ENCODE measurements at places on chromosomes 7 and 10.

DNA sequence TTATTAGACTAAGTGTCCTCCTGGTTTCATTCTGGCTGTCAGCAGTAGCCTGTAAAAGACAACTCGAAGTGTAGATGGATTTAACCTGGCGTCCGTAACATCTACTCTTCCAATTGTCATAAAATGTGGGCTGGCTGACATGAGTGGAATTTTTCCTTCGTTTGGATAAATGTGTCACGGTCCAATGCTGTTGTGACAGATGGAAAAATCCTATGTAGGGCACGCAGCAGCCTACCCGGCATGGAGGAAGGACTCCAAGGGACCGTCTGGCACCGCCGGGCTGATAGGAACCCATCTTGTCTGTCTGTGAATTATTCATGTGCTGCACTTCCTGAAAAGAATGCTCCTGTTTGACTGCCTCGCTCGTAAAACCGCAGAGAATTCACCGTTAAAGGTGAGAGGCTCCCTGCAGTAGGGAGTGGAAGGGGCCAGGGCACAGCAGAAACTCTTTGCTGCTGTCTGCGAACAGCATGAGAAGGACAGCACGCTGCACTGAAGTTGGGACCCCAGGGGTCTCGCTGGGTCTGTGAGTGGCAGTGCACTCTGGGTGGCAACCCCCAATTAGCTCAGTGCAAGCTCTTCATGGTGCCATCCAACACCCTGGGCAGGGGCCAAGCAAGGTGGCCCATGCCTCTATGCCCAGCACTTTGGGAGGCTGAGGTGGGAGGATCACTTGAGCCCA is 1.6 kb upstream of the ORAI2 start:
- no peak for DNase-seq

DNA sequence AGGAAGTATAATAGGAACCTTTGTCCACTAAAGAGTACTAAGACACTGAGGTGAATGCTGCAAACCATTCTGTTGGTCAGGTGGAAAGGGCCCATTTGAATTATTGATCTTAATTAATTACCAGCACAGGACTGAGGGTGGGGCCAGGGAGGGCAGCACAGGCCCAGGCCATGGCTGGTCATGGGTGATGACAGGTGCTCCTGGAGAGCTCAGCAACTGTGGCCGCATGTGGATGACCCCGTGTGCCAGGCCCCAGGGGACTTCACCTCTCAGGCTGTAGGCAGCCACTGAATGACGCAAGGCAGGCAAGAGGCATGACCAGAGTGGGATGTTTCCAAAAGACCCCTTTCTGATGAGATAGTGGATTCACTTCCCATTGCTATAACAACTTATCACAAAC is 54.2 kb downstream of the HECW1 start:
- no peak for DNase-seq

DNA sequence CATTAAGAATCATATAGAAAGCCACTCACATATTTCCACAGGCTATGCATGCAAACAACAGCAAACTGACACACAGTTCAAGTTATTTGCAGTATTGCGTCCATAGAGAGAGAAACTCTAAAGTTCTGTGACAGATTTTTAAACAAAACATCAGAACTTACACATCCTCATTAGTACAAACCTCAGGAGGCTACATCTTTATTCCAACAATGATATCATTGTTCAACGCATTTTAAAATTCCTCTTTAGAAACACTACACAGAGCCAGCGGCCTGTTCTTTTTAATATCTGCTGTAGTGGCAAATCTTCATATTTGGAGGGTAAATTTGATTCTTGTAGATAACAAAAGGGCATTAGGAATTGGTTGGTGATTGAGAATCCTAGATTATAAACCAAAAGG is 55.9 kb upstream of the NFE2L3 start:
- no peak for DNase-seq

- DNase-seq: no peak
Measured at GRCh38 chr7:130154131-130154500, 51.1 kb downstream of the TMEM209 start.

DNA sequence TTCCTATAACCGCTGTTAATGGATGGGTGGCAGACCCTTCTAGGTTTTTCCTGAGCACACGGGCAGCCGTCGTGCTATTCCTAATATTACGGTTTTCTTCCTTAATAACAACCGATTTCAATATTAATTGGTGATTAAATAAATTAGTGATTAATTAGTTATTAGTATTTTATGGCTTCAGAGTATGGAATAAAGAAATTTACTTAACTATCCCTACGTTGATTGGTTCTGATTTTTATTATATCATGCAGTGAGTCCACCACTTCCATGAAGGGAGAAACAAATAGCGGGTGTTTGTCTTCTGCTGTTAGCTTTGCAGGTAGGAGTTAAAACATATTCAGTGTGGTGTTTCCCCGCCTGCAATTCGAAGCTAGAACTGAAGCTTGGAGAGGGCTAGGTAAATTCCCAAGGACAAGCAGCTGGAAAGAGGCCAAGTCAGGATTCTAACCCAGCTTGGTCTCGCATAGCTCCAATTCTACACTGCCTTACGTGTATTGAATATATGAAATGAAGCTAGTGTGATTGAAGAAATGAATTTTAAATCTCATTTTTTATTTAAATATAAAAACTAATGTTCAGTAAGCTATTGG is 928 bp upstream of the CSTF2T start:
- no peak for DNase-seq

DNA sequence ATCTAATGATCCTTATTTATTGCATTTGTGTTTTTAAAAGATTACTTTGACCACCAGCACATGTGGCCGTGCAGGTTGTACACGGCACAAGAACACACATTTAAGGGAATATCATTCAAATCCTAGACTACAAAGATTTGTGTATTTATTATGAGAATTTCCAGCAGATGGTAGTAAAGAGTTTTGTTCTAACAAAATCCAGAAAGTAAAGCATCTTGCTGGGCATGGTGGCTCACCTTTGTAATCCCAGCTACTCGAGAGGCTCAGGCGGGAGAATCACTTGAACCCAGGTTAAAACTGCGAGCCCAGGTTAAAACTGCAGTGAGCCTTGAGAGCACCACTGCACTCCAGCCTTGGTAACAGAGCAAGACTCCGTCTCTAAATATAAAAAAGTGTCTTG is 31.5 kb downstream of the MACROH2A2 start:
- DNase-seq: no peak

DNA sequence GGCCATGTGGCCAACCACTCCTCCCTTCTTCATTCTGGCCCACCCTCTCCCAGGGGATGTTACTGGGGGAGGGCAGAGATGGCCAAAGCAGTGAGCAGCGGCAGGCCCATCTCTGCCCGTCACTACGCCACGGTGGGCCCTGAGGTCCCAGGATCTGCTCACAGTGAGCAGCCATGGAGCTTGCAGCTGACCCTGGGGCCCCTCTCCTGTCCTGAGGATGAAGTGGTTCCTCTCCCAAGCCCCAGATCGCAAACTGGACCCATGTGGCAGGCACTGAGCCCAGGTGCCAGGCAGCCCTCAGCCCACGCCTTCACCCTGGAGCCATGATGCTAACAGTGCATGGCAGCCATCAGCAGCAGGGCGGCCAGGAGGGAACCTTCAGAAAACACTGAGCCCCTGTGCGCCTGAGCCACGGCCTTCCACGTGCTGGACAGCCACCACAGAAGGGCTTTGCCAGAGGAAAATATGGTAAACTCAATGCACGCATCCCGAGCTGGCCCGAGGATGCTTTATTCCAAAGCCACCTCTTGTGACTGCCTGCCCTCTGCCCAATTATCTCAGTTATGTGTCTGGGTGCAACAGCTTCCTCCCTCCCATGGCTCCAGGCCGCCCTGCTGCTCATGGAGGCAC is 485.7 kb downstream of the PTPRN2 start:
- no peak for DNase-seq

DNA sequence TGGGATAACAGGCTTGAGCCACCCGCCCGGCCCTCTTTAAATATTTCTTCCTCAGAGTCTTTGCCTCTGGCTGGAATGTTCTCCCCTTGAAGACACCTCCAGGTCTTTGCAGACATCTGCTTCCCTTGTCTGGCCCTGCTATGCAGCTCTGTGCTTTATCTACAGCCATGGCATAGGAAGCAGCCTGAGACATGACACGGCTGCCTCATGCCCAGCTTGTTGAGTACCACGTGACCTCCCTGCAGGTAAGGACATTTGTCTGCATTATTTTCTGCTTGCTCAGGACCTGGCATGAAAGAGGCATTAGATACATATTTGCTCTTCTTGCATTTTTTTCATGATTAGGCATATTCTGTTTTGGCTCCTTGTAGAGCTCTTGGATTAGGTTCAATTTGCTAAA is 113.8 kb upstream of the KLF6 start:
- DNase-seq: no peak

- DNase-seq: no peak
Measured at GRCh38 chr10:94240901-94241300, 121.8 kb downstream of the NOC3L start.

- no peak for DNase-seq
Measured at GRCh38 chr10:102310361-102311024, 65.2 kb downstream of the GBF1 start.

Measured in stimulated activated CD4-positive, alpha-beta T cell treated with anti-CD3 and anti-CD28 coated beads, Interleukin-15, amount 100 ng/mL, for 48 hours (primary cell).